ENCODE measurements at places on chromosomes 5 and 9.

- H3K4me1 ChIP-seq = no peaks in the 10 kb centered on the region
- DNase-seq = no peak
- H3K4me3 ChIP-seq = no peak overlapping the region
- H3K27me3 ChIP-seq = no peaks in the 10 kb centered on the region
- no peak overlapping the region for H3K27ac ChIP-seq
Measured at GRCh38 chr5:97553604-97554452, 370.8 kb upstream of the RIOK2 start.

- no peaks in the 10 kb centered on the region for H3K36me3 ChIP-seq
- H3K27ac ChIP-seq = no peak overlapping the region
- no peaks in the 10 kb centered on the region for H3K4me1 ChIP-seq
- no peaks in the 10 kb centered on the region for H3K27me3 ChIP-seq
- no peak for DNase-seq
Measured at GRCh38 chr5:128844354-128844923, 120.8 kb upstream of the SLC27A6 start.

GRCh38 chr5:322281-322941 lies 897 bp downstream of the AHRR start:
- H3K4me1 ChIP-seq = peaks cover 26% of the 10 kb centered on the region
- H3K36me3 ChIP-seq = no peaks in the 10 kb centered on the region
- no peak for DNase-seq
- H3K27ac ChIP-seq = peak overlapping the region; percentile 70

DNA sequence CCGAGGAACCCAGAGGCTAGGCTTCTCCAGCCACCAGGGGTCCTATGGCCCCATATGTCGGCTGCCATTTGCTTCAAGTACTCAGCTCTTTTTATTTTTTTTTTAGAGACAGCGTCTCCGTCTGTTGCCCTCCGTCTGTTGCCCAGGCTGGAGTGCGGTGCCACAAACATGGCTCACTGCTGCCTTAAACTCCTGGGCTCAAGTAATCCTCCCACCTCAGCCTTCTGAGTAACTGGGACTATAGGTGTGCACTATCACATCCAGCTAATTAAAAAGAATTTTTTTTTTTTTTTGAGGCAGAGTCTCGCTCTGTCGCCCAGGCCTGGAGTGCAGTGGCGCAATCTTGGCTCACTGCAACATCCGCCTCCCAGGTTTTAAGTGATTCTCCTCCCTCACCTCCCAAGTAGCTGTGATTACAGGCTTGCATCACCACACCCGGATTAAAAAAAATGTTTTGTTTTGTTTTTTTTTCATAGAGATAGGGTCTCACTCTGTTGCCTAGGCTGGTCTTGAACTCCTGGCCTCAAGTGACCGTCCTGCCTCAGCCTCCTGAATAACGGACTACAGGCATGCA lies 8.9 kb downstream of the CERCAM start:
- H3K27ac ChIP-seq = no peak overlapping the region
- no peaks in the 10 kb centered on the region for H3K27me3 ChIP-seq
- no peak for DNase-seq
- H3K4me1 ChIP-seq = no peaks in the 10 kb centered on the region

- no peaks in the 10 kb centered on the region for H3K4me1 ChIP-seq
- peak; percentile 24 for DNase-seq
- H3K27me3 ChIP-seq = peaks cover 11% of the 10 kb centered on the region
- no peak overlapping the region for H3K4me3 ChIP-seq
- no peak overlapping the region for H3K27ac ChIP-seq
Measured at GRCh38 chr5:176772271-176773210, 37.8 kb upstream of the UNC5A start.

- no peak for DNase-seq
- H3K27ac ChIP-seq = no peak overlapping the region
- H3K4me3 ChIP-seq = no peak overlapping the region
- no peaks in the 10 kb centered on the region for H3K27me3 ChIP-seq
- no peaks in the 10 kb centered on the region for H3K36me3 ChIP-seq
Measured at GRCh38 chr5:53167836-53168235, 58.3 kb upstream of the MOCS2 start.

GRCh38 chr5:10479154-10479721 lies 37.6 kb downstream of the ROPN1L start:
- H3K36me3 ChIP-seq = no peaks in the 10 kb centered on the region
- H3K4me1 ChIP-seq = peaks cover 16% of the 10 kb centered on the region
- H3K27me3 ChIP-seq = no peaks in the 10 kb centered on the region
- DNase-seq = peak; percentile 62
- no peak overlapping the region for H3K4me3 ChIP-seq
- no peak overlapping the region for H3K27ac ChIP-seq

- no peak overlapping the region for H3K4me3 ChIP-seq
- no peak overlapping the region for H3K27ac ChIP-seq
- DNase-seq = no peak
- H3K27me3 ChIP-seq = peaks cover under 1% of the 10 kb centered on the region
- H3K36me3 ChIP-seq = no peaks in the 10 kb centered on the region
Measured at GRCh38 chr9:97809666-97810344, 43.2 kb upstream of the FOXE1 start.

DNA sequence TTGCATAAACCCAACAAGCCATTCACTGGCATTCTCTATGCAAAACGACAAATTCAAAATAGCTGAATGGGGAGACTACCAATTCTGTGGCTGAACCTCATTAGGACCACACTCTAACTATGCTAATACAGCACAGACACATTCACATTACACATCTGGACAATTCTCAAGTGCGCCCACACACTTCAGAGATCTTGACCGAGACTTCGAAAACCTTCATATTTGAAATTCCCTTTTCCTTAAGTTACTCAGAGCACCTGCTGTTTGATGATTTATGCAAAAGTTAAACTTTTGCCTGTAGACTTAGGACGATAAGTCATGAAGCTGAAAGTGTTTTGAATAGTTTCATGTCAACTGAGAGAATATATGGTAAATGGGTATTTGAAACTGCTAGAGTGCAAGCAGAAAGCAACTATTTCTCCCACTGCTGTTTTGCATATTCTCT lies 111.9 kb downstream of the FBN2 start:
- H3K4me3 ChIP-seq = no peak overlapping the region
- DNase-seq = no peak
- H3K27ac ChIP-seq = no peak overlapping the region
- H3K36me3 ChIP-seq = no peaks in the 10 kb centered on the region

GRCh38 chr9:124078641-124079040 lies 67.1 kb downstream of the LHX2 start:
- no peak overlapping the region for H3K4me3 ChIP-seq
- no peaks in the 10 kb centered on the region for H3K4me1 ChIP-seq
- H3K27me3 ChIP-seq = no peaks in the 10 kb centered on the region
- no peak for DNase-seq

- H3K4me1 ChIP-seq = no peaks in the 10 kb centered on the region
- peaks cover 12% of the 10 kb centered on the region for H3K27me3 ChIP-seq
- no peak for DNase-seq
Measured at GRCh38 chr5:124736805-124737188, 9.6 kb downstream of the ZNF608 start.

GRCh38 chr5:173625261-173625660 lies 8.8 kb upstream of the BOD1 start:
- no peaks in the 10 kb centered on the region for H3K4me1 ChIP-seq
- no peaks in the 10 kb centered on the region for H3K27me3 ChIP-seq
- DNase-seq = no peak

DNA sequence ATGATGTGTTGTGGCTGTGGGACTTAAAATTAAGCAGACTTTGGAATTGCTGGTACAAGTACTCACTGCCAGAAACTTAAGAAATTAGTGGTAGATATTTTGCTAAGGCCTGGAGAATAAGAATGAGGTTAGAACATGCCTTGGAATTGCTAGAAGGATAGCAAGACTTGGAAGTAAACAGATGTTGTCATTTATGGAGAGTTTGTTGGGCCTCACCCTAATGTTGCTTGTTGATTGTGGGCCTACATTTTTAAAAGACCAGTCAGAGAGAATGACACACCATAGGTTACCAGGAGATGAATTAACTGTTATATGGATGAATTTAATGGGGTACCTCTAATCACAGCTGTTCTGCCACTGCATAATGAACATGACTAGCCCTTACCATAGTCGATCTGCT lies 120.1 kb upstream of the GAS1 start:
- H3K36me3 ChIP-seq = no peaks in the 10 kb centered on the region
- no peak overlapping the region for H3K4me3 ChIP-seq
- no peak overlapping the region for H3K27ac ChIP-seq
- DNase-seq = no peak
- H3K27me3 ChIP-seq = no peaks in the 10 kb centered on the region

- no peak for DNase-seq
- H3K27ac ChIP-seq = no peak overlapping the region
- H3K4me3 ChIP-seq = no peak overlapping the region
- H3K36me3 ChIP-seq = peaks cover 70% of the 10 kb centered on the region
Measured at GRCh38 chr5:74725331-74725730, 40.3 kb downstream of the HEXB start.

DNA sequence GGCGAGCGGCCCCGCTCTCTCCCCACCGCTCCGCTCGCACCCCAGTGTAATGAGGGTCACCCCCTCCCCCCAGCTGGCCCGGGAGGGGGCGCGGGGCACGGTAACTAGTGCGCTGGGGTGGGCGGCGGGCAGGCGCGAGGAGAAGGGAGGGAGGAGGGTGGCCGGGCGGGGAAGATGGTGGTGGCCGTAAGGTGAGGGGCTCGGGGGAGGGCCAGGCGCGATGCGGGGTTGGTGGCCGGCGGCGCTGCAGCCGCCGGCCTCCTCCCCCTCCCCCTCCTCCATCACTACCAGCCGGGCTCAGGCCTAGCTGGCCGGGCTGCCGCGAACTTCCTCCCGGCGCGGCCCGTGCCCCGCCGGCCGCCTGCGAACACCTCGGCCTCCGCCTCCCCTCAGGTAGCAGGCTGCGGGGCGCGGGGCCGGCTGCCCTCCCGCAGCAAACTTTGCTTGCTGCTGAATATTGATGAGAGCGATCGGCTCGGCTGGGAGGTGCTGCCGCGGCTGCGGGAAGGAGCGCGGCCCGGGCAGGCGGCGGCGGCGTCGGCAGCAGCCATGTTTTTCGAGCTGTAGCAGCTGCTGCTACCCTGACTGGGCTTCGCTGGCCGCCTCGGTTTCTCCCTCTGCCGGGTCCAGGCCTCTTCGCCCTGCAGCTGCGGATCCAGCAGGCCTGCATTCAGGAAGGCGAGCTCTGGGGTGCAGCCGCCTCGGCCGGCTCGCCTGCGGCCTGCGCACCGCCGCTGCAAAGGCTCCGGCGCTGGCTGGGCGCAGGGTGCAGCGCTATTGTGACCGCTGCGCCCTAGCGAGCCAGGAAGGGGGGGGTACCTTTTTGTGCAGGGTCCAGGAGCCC lies 502 bp downstream of the NSD1 start:
- H3K27ac ChIP-seq = peak overlapping the region; percentile 90
- DNase-seq = peak; percentile 93
- H3K36me3 ChIP-seq = peaks cover 43% of the 10 kb centered on the region
- peak overlapping the region; percentile 83 for H3K4me3 ChIP-seq
- H3K4me1 ChIP-seq = peaks cover 39% of the 10 kb centered on the region

DNA sequence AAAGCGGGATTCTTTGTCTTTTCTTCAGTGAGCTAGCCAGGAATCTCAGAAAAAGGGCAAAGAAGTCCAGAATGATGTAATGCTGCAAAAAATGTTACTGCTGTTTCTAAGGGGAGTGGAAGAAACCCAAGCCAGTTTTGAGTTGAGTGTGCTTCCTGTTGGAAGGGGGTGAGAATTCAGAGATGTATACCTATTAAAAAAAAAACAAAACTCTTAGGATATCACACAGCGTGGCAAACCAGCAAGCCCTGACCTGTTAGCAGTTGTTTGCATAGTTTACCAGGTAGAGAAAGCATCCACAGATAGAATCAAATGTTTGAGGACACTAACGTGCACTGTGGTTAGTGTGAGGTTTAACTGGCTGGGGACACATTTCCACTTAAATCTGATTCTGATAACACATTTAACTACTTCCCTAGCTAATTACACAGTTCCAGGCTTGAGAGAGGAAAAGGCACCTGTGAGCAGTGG lies 11.4 kb downstream of the BASP1 start:
- no peaks in the 10 kb centered on the region for H3K36me3 ChIP-seq
- H3K27me3 ChIP-seq = no peaks in the 10 kb centered on the region
- H3K4me1 ChIP-seq = peaks cover 50% of the 10 kb centered on the region
- no peak overlapping the region for H3K27ac ChIP-seq
- DNase-seq = no peak

DNA sequence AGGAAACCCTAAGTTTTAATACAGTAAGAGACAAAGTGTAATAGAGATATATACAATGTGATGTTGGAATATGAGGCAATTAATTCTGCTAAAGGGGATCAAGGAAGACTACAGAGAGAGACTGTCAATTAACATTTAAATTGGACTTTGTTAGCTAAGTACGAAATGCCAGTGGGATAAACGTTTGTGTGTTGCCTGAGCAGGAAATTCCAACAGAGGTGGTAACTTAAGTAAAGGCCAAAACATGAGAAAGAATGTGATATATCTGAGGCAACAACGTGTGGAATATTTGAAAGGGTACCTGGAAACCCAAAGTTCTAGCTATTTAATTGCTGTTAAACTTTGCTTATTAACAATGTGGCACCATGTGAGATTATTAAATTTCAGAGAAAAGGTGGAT lies 1666.9 kb upstream of the WWC1 start:
- no peaks in the 10 kb centered on the region for H3K36me3 ChIP-seq
- DNase-seq = no peak
- no peak overlapping the region for H3K27ac ChIP-seq

DNA sequence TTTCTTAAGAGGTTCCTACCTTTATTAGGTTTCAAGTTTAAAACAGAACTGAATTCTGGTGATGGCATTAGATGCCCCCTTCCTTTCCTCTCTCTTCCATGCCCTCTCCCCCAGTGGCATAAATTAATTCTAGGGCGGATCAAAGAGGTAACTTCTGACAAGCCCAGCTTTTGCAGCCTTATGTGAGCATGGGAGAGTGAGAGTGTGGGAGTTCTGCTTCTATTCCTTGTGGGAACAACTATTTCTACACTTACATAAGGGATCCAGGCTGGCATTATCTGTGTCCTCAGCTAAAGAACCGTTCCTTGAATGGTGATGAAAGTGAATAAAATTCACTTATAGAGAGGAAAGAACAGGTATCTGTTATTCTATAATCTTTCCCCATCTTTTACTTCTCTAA lies 437.6 kb downstream of the KIF4B start:
- no peaks in the 10 kb centered on the region for H3K36me3 ChIP-seq
- H3K4me3 ChIP-seq = no peak overlapping the region
- no peak overlapping the region for H3K27ac ChIP-seq
- no peak for DNase-seq
- no peaks in the 10 kb centered on the region for H3K4me1 ChIP-seq
- H3K27me3 ChIP-seq = no peaks in the 10 kb centered on the region

- DNase-seq = no peak
- no peak overlapping the region for H3K27ac ChIP-seq
- H3K4me3 ChIP-seq = no peak overlapping the region
- no peaks in the 10 kb centered on the region for H3K4me1 ChIP-seq
Measured at GRCh38 chr9:87469793-87470465, 27.7 kb upstream of the DAPK1 start.

- H3K4me1 ChIP-seq = no peaks in the 10 kb centered on the region
- H3K27ac ChIP-seq = no peak overlapping the region
- H3K27me3 ChIP-seq = no peaks in the 10 kb centered on the region
Measured at GRCh38 chr9:80175286-80176150, 603.8 kb downstream of the TLE4 start.

Data from spleen (tissue), 13 donors.